ENCODE measurements at places on chromosomes 2 and 18.
A peak's percentile ranks its signal among the peaks of the same experiment; 100 is the strongest.

- DNase-seq: no peak
Observed at GRCh38 chr2:55759271-55759921, 65.8 kb upstream of the PNPT1 start.

GRCh38 chr2:168529054-168529833 is 73.2 kb downstream of the CERS6 start:
- no peak for DNase-seq

DNA sequence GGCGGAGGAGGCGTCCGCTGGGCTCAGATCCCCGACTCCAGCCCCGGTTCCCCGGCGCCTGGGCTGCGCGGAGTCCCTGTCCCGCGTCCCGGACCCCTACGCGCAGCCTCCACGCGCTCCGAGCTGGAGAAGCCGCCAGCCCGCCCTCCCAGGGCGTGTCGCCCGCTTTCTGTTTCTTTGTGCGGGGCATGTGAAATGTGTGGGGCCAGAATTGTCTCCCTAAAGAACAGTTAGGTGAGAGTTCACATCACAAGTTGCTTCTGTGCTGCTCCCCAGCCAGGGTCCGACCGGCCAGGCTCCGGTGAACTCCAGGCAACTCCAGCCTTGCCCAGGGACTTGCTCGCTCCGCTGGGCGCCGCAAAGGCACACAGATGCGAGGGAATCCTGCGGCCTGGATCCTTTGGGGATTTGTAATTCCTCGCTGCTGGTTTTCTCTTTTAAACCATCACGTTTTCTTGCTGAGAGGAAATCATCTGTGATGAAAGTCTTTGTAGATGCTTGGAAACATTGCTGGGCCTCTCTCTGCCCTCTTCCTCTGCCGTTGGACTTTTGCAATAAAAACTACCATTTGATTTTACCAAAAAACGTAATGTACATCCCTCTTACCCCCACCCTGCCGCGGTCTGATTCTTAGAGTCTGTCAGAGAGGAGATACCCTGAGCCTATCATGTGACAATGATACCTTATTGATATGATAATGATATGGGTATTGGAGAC is 631 bp downstream of the GYPC start:
- peak; percentile 34 for DNase-seq

DNA sequence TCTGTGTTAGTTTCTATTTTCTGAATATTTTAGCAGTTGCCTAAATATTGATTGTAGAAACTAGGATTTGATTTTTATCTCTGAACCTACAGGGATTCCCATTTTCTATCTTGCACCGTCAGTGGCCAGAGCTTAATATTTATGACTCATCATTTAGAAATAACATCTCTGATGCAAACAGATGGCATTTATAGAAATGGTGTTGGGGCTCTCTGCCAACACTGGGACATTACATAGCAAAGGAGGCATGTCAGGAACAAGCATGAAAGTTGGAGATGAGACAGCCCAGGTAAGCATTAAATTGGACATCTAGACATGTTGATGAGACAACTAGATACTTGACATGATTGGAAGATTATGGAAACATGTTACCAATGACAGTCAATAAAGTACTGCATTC is 165.3 kb upstream of the SYT4 start:
- no peak for DNase-seq

GRCh38 chr2:78541451-78542267 is 483.8 kb upstream of the REG3G start:
- no peak for DNase-seq
